ENCODE measurements at places on chromosomes 13 and 19. TPM values are rescaled to one million over a fixed set of nuclear protein-coding genes. Genes with fewer than 3 reads are reported as not detected.
A peak's percentile ranks its signal among the peaks of the same experiment; 100 is the strongest.

- H3K27ac ChIP-seq: peak overlapping the region; percentile 99
- H3K36me3 ChIP-seq: no peaks in the 10 kb centered on the region
- H3K4me3 ChIP-seq: peak overlapping the region; percentile 99
- no peaks in the 10 kb centered on the region for H3K27me3 ChIP-seq
- peak; percentile 48 for DNase-seq
These were observed 65.9 kb downstream of the KCNRG start for GRCh38 chr13:50080911-50081678.

GRCh38 chr19:566403-566802 lies 6.0 kb upstream of the BSG start:
- H3K27ac ChIP-seq: no peak overlapping the region
- no peaks in the 10 kb centered on the region for H3K27me3 ChIP-seq
- peaks cover 22% of the 10 kb centered on the region for H3K36me3 ChIP-seq

LILRB2 gene
- total RNA-seq: not detected

DNA sequence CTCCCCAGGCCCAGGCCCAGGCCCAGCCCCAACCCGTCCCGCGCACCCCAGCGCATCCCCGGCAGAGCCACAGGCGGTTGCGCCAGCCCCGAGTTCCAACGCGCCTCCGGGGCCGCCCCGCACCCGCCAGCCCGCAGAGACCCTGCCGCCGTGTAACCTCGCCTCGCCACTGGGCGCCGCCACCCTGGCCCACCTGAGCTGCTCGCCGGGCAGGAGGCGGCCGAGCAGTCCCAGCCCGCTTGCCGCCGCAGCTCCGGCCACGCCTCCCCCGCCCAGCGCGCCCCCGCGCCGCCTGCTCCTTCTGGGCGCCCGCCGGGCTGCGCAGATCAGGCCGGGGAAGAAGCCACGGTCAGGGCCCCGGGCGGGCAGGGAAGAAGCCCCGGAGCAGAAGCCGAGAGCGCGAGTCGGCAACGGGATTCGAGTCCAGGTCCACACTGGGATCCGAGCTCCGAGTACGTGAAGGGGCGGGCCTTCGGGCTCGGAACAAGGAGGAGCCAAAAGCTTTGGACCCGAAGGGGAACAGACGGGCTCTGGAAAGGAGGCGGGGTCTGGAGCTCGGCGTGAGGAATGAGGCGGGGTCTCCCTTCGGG lies at the start of gene MBOAT7:
TSS of gene MBOAT7 (minus strand) at position 436 of the 590 bp plus-strand sequence. CDS start 1,072 bp downstream, outside the sequence.
- H3K4me3 ChIP-seq: peak within 1 kb of the TSS; percentile 88
- peak within 1 kb of the TSS; percentile 99 for H3K27ac ChIP-seq
- H3K4me1 ChIP-seq: peaks cover 17% of the 10 kb centered on the region
- DNase-seq: peak; percentile 88
- no peaks in the 10 kb centered on the region for H3K27me3 ChIP-seq

DNA sequence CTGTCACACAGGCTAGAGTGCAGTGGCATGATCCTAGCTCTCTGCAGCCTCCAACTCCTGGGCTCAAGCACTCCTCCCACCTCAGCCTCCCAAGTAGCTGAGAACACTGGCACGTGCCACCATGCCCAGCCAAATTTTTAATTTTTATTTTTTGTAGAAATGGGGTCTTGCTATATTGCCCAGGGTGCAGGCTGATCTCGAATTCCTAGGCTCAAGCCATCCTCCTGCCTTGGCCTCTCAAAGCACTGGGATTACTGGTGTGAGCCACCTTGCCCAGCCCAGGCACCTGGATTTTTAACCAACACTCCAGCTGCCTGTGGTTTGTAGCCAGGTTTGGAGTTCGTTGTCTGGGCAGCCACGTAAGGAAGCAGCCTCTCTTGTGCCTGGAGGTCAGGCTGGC lies 9.3 kb upstream of the PEPD start:
- H3K36me3 ChIP-seq: no peaks in the 10 kb centered on the region
- DNase-seq: no peak
- peaks cover 6% of the 10 kb centered on the region for H3K27me3 ChIP-seq
- H3K4me1 ChIP-seq: no peaks in the 10 kb centered on the region
- H3K4me3 ChIP-seq: no peak overlapping the region

KCNN4 gene
- total RNA-seq: 0.31 TPM

DNA sequence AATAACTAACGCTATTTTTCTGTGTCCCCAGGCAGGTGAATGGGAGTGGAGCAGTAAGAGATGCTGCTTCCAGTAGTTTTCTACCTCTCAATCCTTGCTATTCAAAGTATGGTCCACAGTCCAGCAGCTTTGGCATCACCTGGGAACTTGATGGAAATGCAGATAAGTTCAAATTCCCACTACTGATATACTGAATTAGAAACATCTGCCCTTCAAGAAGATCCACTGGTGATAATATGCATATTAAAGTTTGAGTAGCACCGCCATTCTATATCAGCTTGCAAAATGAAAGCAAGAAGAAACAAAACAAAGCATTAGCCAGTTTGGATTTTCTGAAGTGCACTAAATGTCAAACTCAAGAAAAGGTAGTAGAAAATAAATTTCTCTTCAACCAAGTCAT lies 906.2 kb upstream of the PCDH20 start:
- H3K4me1 ChIP-seq: peaks cover 10% of the 10 kb centered on the region
- H3K36me3 ChIP-seq: no peaks in the 10 kb centered on the region
- no peak overlapping the region for H3K27ac ChIP-seq
- no peak overlapping the region for H3K4me3 ChIP-seq
